ENCODE measurements at places on chromosomes 5 and 9. TPM values are rescaled to one million over a fixed set of nuclear protein-coding genes. Genes with fewer than 3 reads are reported as not detected.
A peak's percentile ranks its signal among the peaks of the same experiment; 100 is the strongest.

Gene LCN1
- not detected for total RNA-seq

Gene PCDHGA10
- total RNA-seq = 5.3 TPM

Gene MPDZ
- 8.5 TPM for total RNA-seq

Gene MAMDC4
- 20.1 TPM for total RNA-seq

Gene CARTPT
- total RNA-seq = not detected

Gene RANBP17
- total RNA-seq = 17.4 TPM

Gene ADCY2
- total RNA-seq = 0.52 TPM

Gene LHX3
- not detected for total RNA-seq

Gene OR1Q1
- not detected for total RNA-seq

GRCh38 chr5:122413722-122414121 is 101.7 kb downstream of the SNCAIP start:
- no peak for DNase-seq

GRCh38 chr5:34743878-34744277 is 87.8 kb downstream of the RAI14 start:
- DNase-seq = no peak

DNA sequence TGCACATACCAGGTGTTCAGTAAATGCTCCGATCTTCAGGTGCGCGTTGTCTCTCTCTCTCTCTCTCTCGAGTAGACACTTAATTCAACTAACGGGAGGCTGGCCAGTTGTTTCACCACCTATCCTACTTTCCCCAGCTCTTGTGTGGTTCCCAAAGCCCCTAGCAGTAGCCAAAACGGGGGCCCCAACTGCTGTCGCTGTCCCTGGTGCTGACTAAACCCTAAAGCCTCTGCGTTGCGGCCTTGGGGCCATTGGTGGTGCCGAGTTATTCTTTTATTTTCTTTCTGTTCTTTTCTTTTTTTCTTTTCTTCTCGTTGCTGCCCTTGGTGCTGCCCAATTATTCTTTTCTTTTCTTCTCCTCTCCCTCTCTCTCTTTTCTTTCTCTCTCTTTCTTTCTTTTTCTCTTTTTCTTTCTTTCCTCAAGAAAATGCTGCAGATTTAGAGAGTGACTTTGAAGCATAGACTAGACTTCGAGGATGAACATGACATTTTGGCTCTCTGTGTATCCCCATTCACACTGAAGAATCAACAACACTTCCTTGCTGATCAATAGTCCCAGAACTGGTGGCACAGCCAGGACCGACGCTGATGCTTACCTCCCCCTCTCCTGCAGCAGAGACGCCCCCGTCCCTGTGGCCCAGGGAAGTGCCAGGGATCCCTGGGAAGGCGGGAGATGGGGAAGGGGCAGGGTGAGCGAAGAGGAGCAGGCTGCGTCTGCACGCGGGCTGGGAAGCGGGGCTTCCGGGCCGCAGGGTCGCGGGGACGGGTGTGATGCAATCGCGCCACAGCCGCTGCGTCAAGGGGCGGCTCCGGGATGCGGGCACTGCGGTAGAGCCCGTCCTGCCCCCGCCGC is at the start of gene FBLL1:
Gene FBLL1, plus strand, starts transcription at position 785 of the 853 bp plus-strand sequence. CDS start 200 bp downstream, outside the sequence.
- no peak for DNase-seq

GRCh38 chr9:127574072-127574993 is 37.7 kb upstream of the STXBP1 start:
- DNase-seq = peak; percentile 78

DNA sequence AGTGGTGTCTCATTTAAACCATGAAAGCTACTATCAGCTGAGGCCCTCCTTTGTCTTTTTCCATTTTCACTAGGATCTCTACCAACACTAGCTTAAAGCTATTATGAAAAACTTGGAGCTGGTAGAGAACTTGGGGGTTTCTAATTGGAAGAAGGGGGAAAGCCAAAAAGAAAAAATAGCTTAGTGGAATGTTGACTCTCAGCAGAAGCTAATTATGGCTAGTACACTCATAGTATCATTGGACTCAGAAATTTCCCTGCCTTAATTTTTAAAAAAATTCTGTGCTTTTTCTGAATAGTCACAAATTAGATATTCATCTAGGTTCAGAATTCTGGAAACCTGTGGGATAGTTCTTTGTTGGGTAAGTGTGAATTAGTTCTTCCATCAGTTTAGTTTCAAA is 8.0 kb downstream of the SLC12A2 start:
- no peak for DNase-seq

DNA sequence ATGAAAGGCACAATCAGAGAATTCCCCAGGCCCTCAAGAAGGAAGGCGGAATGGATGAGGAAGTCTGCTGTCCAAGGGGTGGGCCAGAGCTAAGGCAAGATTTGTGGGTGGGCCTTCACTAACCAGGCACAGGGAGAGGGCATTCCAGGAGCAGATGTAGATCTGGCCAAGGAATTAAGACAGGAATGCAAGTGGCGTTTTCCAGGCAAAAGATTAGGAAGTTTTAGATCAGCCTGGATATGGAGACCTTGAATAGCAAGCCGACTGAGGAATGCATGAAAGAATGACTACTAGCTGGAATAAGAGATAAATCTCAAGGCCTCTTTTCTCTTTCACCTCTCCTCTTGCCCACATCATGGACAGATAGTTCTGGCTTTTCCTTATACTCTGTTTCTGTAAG is 68.5 kb downstream of the GHR start:
- no peak for DNase-seq

DNA sequence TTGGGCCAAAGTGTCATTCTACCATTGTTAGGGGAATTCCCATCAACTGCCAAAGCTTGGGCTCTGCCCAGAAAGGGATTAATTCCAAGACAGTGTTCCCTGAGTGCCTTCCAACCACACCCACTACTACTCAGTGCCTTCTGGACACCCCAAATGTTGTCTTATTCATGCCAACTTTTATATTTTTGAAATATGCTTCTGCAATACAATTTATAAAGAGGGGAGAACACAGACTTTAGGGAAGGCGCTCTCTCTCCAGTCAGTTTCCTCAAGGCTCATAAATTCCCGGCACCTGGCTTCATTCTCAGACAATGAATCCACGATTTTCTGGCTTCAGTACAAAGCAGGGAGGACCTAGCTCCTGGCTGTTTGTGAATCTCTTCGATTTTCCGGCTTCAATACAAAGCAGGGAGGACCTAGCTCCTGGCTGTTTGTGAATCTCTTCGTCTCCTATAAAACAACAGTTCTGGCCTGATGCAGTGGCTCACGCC is 120.1 kb upstream of the MYO10 start:
- no peak for DNase-seq

GRCh38 chr9:116391306-116391900 is 237.8 kb downstream of the PAPPA start:
- no peak for DNase-seq

DNA sequence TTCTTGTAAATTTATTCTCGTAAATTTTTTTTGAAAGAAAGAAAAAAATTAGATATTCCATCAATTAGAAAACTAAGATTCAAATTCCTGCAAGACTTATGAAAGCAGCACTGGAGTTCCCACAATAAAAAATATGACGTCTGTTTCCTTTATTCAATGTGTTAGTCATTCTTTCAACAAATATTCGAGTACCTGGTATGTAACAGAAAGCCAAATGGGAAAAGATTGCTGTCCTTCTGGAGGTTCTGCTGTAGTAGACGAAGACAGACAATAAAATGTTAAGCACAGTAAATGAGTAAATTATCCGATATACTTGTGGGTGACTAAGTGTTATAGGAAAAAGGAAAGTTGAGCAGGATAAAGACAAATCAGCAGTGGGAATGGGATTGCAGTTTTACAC is 92.2 kb downstream of the ADAMTSL1 start:
- DNase-seq = no peak

DNA sequence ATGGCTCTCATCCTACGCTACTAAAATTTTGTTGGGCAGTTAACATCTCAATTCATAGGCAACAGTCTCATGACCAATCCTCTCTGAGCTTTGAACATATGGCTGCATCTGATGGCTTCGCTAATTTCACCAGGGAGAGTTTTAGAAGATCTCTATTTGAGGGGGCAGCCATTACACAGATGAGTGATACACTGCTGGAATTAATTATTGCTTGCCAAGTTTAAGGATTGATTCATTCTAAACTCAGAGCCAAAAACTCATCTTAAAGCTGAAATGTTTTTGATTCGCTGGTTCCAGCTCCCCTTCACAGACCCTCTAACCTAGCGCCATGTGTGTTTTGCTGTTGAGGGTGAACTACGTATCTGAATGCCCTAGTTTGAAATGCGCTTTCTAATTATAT is 519.9 kb upstream of the WWC1 start:
- no peak for DNase-seq

DNA sequence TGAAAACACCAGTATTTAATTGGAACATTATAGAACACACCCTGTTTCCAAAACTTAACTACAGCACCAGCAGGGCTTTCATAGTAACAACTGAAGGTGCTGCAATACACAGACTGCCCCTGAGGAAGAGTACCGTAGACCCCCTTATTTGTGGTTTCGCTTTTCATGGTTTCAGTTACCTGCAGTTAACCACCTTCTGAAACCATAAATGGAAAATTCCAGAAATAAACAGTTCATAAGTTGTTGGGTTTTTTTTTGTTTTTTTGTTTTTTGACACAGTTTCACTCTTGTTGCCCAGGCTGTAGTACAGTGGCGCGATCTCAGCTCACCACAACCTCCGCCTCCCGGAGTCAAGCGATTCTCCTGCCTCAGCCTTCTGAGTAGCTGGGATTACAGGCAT is 9.5 kb upstream of the GLDC start:
- no peak for DNase-seq

DNA sequence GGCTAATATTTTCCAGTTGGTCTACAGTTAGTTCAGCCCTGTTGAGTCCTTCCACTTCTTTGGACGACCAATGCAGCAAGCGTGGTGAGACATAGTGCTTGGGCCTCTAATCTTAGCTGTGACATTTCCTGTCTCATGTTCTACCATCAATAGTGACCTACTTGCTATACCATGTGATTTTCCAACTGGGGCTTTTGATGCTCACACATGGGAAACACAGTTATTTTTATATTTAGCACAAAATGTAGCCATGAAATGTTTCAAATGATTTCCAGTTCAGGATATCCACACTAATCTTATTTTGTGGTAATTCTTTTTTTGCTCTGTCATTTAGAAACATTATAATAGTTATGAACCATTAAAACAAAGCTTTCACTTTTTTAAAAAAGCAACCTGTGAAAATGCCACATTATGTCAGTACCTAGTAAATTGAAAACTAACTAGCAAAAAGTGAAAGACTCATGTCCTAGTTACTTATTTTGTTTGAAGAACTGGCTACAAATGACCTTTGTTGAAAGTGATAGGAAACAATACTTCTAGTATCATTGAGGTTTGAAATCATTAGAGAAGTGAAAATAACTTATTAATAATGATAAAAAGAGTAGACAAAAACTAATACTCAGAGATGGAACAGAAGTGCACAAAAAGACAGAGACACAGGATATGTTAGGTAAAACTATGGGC is 18.3 kb downstream of the MARCHF3 start:
- DNase-seq = no peak

DNA sequence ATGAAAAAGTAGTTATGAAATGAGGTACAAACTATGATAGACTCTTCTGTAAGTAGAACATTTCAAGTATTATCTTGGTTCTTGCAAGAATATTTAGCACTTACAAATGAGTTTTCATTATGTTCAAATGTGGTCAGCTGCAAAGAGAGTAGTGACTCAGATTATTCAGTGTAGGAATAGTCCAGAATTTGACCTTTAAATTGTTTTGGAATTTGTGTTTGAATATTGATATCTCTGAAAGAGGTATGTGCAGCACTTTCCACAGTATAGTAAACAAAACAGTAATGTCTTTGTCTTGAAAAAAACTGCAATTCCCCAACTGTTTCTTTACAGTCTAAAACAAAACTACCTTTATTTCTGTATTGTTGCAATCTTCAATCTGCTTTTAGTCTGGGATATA is 56.1 kb downstream of the WDR70 start:
- DNase-seq = no peak

- DNase-seq = no peak
Measured at GRCh38 chr5:87282269-87282668, 14.6 kb downstream of the RASA1 start.

- no peak for DNase-seq
Measured at GRCh38 chr9:38064842-38065368, 4.1 kb downstream of the SHB start.

DNA sequence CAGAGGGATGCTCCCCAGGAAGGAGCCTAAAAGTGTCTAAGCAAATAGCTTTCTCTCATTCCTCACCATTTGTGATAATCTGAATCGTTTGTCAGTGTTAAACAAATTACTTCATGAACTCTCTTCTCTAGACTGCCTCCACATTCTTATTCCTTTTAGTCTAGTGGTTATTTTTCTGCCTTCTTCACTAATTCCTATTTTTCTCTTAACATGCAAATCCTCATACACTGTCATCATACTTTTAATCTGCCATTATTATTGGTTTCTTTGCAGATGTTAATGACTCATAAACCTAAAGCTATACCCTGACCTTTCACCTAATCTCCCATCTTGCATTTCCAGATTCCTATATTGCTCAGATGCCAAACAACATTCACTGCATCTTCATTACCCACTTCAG is 428.9 kb downstream of the EFNA5 start:
- no peak for DNase-seq
